H1 (cell line): ENCODE measurements at places on chromosomes 1 and 21. TPM values are rescaled to one million over a fixed set of nuclear protein-coding genes. Genes with fewer than 3 reads are reported as not detected.

Gene FCGR3B
- not detected in 2 replicates for total RNA-seq

Gene SIPA1L2
- total RNA-seq, result 12.0 and 13.2 TPM in 2 replicates

Gene MSH4
- 0.22 and 0.25 TPM in 2 replicates for total RNA-seq

Gene TDRD5
- 1.3 and 1.4 TPM in 2 replicates for total RNA-seq

Gene ATP1A4
- total RNA-seq, result 0.57 and 0.61 TPM in 2 replicates

Gene PCP4
- 1.8 and 2.3 TPM in 2 replicates for total RNA-seq

Gene FAM78B
- 3.6 and 4.0 TPM in 2 replicates for total RNA-seq

Gene APOBEC4
- total RNA-seq, result not detected in 2 replicates

Gene ITLN1
- total RNA-seq, result not detected in 2 replicates

Gene TGFBR3
- total RNA-seq, result 2.9 and 6.1 TPM in 2 replicates

DNA sequence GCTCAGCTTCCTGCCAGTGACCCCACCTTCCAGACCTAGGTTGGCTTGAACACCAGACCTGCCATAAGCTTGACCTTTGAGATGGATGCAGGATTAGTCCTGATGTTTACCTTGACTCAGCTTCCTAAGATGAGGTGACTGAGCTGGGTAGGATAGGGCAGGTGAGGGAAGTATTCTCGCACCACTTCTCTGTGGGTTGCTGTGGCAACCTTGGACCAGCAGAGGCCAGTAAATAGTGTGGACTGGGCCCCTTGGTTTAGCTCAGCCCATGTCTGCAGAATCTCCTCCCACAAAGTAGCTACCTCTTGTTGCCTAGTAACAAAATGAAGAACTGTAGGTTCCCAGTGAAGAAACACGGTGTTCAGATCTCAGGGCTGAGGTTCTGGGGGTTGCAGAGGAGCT lies 8.4 kb downstream of the RPS6KA1 start:
- peak; percentile 50 for DNase-seq

GRCh38 chr1:87814573-87814972 lies 485.9 kb downstream of the LMO4 start:
- DNase-seq, result no peak

- DNase-seq, result no peak
Measured at GRCh38 chr1:50454911-50455310, 31.7 kb upstream of the DMRTA2 start.

GRCh38 chr21:31335957-31336738 lies 7.9 kb downstream of the TIAM1 start:
- no peak for DNase-seq

GRCh38 chr21:26954662-26955121 lies 12.2 kb downstream of the ADAMTS5 start:
- DNase-seq, result no peak

- DNase-seq, result no peak
Measured at GRCh38 chr1:185734929-185735700, 924 bp downstream of the HMCN1 start.

GRCh38 chr21:43306391-43306790 lies 120.5 kb downstream of the SIK1 start:
- DNase-seq, result no peak

DNA sequence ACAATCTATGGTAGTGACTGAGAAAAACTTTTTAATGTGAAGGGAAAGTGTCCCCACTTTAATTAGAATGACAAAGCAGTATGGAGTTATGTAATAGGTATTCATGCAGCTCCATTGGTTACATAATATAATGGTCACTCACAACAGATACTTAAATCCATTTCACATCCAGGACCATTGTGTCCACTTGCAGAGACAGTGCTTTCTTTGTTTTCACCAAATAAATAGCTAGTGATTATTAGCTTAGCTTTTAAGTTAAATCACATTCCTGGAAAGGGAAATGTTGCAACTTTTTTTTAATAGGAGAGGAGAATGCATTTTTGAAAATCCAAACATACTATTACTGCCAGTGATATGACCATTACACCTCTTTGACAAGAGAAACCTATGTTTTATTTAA lies 22.9 kb downstream of the RGL1 start:
- no peak for DNase-seq

GRCh38 chr1:233479110-233479890 lies 134.6 kb upstream of the KCNK1 start:
- no peak for DNase-seq

GRCh38 chr1:246527402-246528088 lies 20.5 kb upstream of the SMYD3 start:
- no peak for DNase-seq

DNA sequence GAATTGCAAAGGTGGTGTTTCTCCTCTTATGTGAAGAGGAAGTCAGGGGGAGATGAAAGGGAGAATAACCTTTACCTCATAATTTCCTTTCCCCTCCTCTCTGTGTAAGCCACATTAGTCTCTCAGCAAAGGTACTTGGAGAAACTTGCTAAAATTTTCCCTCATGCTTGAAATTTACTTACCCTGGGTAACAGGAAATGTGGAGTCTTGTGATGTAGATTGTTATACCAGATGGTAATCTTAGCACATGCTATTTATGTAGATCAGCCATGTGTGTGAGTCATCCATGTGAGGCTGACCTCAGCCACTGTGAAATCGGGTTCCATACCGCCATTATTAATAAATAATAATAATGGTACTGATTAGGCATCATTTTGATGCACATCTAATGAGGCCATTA lies 128.4 kb downstream of the TGFB2 start:
- DNase-seq, result no peak

- DNase-seq, result no peak
Measured at GRCh38 chr1:182394055-182394775, 2.6 kb upstream of the GLUL start.

DNA sequence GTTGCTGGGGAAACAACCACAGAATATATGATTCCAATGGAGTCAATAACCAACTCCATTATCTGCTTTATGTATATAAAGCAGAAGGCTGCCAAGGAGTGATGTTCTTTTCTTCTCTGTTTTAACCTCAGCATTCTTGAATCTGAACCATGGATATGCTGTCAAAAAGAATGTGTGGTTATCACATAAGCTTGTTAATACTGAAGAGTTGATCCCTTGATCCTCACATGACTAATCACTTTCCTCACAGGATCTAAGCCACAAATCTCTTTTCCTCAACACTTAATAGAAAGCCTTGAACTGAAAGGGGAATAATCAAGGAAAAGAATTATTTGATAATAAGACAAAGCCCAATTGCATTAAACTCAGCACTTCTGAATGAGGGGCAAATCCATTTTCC lies 271.3 kb upstream of the KIAA0040 start:
- DNase-seq, result no peak

- DNase-seq, result no peak
Measured at GRCh38 chr1:46174448-46175231, at the start of gene TSPAN1. TSPAN1 (plus strand) TSS chr1:46175087; CDS start chr1:46181108, 6,021 bp downstream.

DNA sequence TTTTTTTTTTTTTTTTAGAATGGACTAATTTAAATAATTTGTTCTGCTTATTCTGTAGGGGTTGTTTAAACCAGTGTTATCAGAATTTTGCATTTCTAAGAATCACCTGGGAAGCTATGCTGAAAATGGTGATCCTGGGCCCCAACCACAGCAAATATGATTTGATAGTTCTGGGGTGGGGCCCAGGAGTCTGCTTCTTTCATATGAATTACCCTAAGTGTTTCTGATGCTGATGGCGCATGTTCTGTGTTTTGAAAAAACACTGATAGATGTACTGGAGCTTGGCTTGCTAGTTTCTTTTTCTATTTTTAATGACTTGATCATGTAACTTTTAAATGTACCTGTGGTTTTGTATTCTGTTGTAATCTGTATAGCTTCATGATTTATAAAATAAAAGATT lies 89.3 kb downstream of the CDC14A start:
- DNase-seq, result no peak

- peak; percentile 90 for DNase-seq
Measured at GRCh38 chr1:34013958-34014737, 150.3 kb downstream of the HMGB4 start.

- DNase-seq, result no peak
Measured at GRCh38 chr1:236458996-236459395, 64.8 kb upstream of the LGALS8 start.

DNA sequence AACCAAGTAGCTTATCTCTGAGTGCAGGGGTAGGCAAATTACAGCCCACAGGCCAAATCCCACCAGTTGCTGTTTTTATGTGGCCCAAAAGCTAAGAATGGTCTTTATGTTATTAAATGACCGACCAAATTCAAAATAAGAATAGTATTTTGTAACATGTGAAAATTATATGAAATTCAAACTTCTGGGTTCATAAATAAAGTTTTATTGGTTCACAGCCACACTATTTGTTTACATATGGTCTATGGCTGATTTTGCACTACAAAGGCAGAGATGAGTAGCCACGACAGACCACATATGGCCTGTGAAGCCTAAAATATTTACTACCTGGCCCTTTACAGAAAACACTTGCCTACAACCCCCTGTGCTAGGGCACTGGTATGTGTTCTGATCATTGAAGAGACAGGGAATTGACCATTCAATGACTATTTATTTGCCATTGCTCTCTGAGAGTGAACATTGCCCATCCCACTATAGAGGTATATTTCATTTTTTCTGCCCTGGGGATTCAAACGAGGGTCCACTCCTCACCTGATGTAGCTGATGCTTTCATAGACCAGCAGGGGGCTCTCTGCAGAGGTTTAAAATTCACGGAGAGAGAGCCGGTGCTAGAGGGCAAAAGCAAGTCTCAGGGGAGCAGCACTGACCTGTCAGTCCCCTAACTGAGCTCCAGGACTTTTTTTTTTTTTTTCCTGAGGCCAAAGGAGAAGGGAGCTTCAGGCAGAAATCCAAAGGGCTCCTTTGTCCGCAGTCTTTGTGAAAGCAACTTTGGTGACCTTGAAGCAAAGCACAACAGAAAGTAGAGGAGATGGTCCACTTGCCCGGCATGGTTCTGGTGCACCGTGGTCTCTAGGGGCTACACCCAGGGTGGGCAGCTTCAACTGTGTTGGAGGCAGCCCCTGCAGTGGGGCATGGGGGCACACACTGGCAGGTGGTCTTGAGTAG lies 7.3 kb upstream of the GNL2 start:
- DNase-seq, result peak; percentile 52

- DNase-seq, result no peak
Measured at GRCh38 chr1:16248603-16249516, 11.9 kb upstream of the CPLANE2 start.
